Activated CD4-positive, alpha-beta T cell treated with anti-CD3 and anti-CD28 coated beads for 1 hour (primary cell): ENCODE measurements at places on chromosomes 13 and 19.
A peak's percentile ranks its signal among the peaks of the same experiment; 100 is the strongest.

GRCh38 chr13:52837850-52838249, 10.6 kb downstream of the PCDH8 start:
- no peak for DNase-seq

- DNase-seq, result peak; percentile 36
Measured at GRCh38 chr13:20118268-20119140, 42.3 kb downstream of the GJA3 start.

- DNase-seq, result no peak
Measured at GRCh38 chr19:38378866-38379265, 4.5 kb downstream of the PSMD8 start.

- no peak for DNase-seq
Measured at GRCh38 chr19:10888421-10888866, 17.1 kb downstream of the CARM1 start.

- DNase-seq, result no peak
Measured at GRCh38 chr13:51601601-51602565, 17.6 kb downstream of the WDFY2 start.

DNA sequence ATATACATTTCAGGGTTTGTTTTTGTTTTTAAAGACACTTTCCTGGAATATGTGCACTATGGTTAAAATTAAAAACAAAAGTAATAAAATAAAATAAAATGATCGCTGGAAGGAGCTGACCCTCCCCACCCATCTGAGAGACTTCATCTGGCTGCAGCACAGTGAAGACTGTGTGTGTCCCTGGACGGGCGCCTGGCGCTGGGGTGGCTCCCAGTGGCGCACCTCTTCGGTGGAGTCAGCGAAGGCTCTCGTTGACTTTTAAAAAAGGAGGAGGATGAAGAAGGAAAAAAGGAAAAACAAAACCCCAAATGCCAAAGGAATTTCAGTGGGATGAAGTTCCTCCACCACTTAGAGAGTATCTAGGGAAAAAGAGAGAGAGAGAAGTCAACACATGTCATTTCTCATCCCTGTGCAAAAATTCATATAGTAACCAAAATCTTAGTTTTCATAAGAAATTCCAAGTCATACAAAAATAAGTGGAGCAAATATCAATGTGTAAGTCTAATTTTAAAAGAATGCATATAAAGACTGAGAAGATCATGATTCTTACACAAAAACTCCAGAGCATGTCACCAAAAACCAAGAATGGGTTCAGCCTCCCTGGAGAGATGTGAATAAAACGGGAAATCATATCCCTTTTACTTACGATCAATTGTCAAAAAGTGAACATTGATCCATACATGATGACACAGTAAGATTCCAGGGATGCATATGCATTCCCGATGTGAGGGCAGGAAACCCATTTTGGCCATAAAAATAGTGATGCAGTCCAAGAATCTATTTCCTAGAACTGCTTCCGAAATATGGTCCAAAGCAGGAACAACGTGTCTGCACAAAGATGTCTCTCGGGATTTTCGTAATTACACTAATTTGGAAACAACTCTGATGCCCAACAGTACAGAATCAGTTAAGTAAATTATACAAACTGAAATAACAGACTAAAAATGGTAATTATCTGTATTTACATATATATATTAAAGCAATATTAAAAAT, 123.8 kb downstream of the STK24 start:
- no peak for DNase-seq

DNA sequence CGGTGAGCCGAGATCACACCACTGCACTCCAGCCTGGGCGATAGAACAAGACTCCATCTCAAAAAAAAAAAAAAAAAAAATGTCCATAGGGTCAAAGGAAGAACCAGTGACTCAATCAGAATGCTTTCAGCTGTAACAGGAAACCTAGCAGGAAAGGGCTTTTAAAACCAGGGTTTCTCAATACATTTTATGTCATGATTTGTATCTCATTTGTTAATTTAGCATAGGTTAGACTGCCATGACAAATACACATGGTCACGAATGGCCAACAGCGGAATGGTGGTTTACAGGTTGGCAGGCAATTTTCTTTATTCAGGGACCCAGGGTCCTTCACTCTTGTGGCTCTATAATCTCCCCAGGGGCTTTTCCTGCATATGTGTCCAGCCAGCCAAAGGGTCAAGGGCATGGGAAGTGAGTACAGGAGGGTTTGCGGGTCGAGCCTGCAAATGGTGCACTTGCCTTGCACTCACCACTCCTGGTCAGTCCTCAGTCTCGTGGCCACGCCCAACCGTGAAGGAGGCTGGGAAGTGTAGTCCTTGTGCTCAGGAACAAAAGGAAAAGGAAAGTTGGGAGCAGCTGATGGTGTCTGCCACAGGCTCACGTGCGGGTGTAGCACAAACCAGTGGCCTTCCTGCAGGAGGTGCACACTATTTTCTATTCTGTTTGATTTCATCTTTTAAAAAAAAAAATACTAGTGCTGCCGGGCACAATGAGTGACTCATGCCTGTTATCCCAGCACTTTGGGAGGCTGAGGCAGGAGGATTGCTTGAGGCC, 14.8 kb downstream of the DHX34 start:
- DNase-seq, result no peak

- no peak for DNase-seq
Measured at GRCh38 chr19:56312787-56313657, 1.6 kb downstream of the ZSCAN5A start.

- DNase-seq, result peak; percentile 65
Measured at GRCh38 chr19:35213663-35214632, 14.6 kb downstream of the FAM187B start.

GRCh38 chr13:51955281-51955771, 55.9 kb downstream of the ATP7B start:
- DNase-seq, result no peak

- no peak for DNase-seq
Measured at GRCh38 chr13:99133848-99134247, 66.8 kb upstream of the UBAC2 start.

GRCh38 chr19:16088351-16089009, 12.2 kb downstream of the TPM4 start:
- no peak for DNase-seq

GRCh38 chr19:54029930-54030490, 33.7 kb downstream of the VSTM1 start:
- peak; percentile 17 for DNase-seq

- no peak for DNase-seq
Measured at GRCh38 chr19:5231857-5232678, 108.5 kb downstream of the PTPRS start.

DNA sequence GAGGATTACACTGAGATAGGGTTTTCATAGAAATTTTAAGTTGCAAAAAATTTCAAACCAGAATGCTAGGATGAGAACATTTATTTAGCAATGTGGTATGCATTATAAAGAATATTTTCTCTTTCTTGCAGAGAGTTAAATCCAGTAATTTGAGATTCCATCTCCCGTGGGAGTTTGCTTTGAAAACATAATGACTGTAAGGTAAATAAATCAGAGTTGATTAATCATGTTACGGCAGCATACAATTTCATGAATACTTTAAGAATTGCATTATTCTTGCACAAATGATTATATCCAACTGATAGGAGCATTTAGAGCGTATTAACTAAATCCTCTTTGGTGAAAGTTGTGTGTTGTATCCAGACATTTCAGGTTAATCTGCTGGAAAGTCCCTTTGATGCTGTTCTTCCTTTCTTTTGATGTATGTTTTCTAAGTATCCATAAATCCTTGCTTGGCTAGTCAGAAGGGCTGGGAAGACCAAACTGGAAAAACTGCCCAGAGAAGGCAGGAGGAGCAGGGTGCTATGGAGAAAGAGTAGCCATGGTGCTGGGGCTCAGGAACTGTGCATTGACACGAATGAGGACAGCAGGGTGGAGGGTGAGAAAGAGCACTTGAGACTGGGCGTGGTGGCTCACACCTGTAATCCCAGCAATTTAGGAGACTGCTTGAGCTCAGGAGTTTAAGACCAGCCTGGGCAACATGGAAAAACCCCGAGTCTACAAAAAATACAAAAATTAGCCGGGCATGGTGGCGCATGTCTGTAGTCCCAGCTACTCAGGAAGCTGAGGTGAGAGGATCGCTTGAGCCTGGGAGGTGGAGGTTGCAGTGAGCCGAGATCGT, 4.8 kb upstream of the GJA3 start:
- no peak for DNase-seq

DNA sequence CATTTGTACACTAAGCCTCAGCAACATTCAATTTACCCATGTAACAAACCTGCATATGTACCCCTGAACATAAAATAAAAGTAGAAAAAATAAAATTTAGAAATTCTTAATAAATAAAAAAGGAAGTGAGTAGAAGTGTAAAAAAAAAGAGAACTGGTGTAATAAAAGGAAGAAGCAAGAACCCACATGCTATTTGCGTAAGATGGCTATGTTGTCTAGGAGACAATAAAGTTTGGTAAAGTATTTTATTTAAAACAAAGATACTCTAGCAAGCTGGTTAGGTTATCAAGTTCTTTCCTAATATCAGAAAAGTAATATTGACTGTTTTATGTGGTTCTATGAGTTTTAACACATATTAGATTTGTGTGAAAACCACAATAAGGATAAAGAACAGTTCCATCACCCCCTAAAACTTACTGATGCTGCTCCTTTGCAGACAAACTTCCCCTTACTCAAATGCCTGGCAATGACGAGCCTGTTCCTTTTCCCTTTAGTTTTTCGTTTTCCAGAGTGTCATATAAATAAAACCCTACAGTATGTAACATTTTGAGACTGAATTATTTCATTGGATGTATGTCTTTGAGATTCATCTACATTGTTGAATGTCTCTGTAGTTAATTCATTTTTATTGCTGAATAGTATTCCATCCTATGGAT, 98.9 kb downstream of the TNFSF13B start:
- no peak for DNase-seq
